Activated CD4-positive, alpha-beta T cell treated with anti-CD3 and anti-CD28 coated beads, Interleukin-2, amount 50 U/mL, for 24 hours (primary cell): ENCODE measurements at places on chromosomes 3 and 15.

- DNase-seq = no peak
Observed at GRCh38 chr3:54845551-54845950, 82.3 kb downstream of the LRTM1 start.

GRCh38 chr3:196995027-196995426 is 26.4 kb upstream of the PIGZ start:
- DNase-seq = no peak

- DNase-seq = no peak
Observed at GRCh38 chr3:78580681-78581080, 1187.1 kb downstream of the ROBO1 start.

DNA sequence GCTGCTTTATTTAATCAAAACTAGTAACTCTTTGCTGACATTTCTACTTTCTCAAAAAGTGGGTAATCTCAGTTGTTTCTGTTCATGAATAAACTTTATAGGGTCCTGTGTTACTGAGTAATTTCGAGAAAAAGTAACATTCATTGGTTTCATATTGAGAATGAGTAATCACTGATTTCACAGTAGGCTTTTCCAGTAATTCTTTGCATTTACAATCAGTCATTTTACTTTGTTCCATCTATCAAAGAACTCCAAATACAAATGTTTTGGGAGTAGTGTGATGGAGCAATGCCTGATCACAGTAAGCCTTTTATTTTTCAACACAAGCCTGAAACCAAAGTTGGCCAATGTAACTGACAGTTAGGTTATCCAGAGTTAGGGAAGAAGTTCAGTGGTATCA is 353.6 kb downstream of the ULK4 start:
- no peak for DNase-seq

- DNase-seq = no peak
Observed at GRCh38 chr3:41095702-41096101, 103.6 kb upstream of the CTNNB1 start.

DNA sequence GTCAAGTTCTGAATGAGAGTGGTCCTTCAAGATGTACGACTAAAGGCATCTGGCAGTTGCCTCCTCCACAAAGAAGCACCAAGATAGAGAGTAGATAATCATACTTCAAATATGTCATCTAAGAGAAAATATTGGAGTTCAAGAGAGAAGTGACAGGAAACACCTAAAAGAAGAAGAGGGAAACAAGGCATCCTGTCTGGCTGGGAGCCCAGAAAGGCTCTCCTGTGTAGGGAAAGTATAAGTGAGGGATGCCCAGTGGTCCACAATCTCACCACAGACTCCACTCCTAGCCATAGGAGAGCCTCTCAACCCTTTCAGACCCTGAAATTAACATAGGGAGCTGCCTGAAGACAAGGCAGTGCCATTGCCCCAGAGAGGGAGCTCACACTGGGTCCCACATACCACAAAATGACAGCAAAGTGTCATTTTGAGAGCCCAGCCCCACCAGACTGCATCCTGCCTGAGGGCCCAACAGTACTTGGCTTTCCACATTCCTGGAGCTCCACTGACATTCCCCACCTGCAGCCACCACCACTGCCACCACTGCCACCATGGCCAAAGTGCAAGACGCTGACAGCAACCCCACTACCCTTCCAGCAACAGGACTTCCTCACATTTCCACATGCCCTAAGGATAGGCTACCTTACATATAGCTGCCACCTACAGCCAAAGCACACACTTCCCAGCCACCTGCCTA is 210.6 kb downstream of the ATP8B4 start:
- DNase-seq = no peak

DNA sequence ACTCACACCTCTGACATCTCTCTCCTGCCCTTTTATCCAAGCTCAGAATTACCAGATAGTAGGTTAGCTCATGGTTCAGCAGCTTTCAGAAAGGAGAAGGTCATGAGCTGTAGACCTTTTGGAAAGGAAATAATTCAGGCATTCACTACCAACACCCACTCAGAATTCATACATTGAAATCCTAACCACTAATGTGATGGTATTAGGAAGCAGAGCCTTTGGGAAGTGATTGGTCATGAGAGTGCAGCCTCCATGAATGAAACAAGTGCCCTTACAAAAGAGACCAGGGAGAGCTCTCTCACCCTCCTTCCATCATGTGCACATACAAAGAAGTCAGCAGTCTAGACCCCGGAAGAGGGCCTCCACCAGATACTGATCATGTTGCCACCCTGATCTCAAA is 315.8 kb upstream of the CCDC54 start:
- DNase-seq = no peak

DNA sequence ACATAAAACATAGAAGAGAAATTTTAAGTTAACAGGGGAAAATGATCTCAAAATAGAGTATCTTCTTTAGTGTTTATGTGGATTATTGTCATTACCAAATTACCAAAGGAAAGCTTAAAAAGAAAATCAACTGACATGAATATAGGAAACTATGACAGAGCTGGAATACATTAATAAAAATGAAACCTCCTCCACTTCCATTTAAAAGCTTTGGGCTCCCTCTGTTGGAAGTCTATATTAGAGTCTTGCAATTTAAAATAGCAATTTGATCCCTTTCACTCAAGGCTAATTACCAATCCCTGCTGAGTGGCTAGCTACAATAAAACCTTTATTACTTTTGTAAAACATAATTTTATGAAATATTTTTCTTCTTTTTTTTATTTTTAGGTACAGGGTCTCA is 61.4 kb upstream of the IMPG2 start:
- no peak for DNase-seq

- DNase-seq = no peak
Observed at GRCh38 chr3:33578325-33579177, 138.3 kb upstream of the UBP1 start.

DNA sequence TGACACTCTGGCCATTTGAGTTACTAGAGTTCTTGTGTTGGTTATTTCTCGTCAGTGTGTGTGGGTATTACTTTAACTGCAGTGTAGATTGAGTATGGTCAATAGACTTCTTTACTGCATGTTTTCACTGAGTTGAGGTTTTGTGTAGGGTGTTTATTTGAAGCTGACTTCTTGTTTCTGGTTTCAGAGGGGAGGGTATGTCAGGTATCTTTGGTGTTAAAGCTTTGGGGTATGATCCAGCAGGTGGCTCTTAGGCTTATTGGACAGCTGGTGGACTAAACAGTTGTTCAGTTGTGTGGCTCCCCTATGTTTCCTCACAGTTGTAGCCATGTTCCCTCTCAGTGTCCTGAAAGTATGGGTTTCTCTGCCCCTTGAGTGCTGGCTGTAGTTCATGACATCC is 72.0 kb downstream of the AKAP13 start:
- DNase-seq = no peak

DNA sequence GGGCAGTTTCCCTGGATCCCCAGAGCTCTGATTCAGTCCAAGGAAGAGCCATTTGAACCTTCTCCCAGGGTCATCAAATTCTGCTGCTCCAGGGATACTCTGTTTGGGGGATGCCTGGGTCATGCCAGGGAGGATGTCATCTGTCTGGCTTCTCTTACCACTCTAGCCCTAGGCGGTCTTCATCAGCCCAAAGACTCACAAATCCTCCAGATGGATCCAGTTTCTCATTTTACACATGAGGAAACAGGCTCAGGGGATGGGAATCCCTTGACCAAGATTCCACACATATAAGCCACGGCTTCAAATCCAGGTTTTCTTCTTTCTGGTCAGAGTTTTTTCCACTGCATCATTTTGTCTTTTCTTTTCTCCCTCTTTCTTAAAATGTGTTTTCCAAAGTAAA is 36.7 kb downstream of the SLC28A1 start:
- DNase-seq = no peak

DNA sequence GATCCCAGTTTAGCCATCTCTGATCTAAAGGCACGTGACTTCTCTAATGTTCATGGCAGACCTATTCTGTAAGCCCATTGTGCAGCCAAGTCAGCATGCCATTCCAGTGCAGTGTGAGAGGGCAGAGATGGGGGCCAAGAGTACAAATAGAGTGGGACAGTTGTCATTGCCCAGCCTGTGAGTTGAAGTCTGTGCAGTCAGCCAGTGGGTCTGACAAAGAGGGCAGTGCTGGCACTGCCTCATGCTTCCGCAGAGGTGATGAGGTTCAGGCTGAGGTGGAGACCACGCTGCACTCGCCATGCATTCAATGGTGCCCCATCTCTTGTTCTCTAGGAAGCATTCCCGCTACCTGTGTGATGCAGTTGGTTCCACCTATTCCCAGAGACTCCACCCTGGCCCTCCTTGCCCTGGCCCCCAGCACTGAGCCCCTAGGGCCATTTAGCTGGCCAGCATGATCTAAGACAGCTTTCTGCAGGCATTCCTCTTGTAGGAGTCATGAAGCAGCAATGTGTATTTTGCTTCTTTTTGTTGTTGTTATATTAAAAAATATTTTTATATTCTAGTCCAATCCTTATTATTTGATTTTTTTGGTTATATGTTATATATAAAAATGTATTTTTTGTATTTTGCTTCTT is 3.7 kb downstream of the MRAS start:
- no peak for DNase-seq

DNA sequence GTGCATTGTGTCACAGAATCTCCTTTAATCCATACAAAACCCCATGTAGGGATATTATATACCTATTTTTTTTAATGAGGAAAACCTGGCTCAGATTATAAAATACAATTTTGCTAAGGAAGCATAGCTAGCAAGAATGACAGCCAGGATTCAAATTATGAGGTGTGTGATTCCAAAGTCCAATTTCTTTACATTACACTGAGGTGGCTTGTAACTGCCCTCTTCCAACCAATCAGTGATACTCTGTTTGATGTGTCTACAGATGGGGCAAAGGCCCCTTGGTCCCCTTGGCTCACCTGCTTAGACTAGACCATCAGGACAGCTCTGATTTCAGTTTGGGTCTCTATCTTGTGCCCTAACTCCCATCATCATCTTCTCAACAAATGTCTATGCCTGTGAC is 120.3 kb upstream of the ADAMTS9 start:
- DNase-seq = no peak

DNA sequence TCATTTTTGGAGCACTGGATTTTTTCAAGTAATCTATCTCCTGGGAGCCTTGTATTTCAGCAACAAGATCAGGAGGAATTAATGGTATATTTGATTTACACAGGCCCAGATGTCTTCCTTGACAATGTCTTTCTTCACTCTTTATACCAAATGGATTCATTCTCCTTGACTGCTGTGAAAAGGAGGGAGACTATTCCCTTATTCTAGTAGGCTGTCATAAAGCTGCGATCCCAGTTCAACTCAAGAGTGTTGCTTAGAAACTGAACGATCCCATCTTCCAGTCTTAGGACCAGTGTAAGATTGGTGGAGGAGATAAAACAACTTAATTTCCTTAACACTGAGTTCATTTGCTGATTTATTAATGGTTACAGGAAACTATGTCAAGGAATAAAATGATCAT is 119.4 kb upstream of the ROBO1 start:
- DNase-seq = no peak

GRCh38 chr15:90029024-90029423 is 27.9 kb downstream of the ZNF710 start:
- no peak for DNase-seq

GRCh38 chr3:87969620-87970019 is 89.2 kb downstream of the CGGBP1 start:
- no peak for DNase-seq

DNA sequence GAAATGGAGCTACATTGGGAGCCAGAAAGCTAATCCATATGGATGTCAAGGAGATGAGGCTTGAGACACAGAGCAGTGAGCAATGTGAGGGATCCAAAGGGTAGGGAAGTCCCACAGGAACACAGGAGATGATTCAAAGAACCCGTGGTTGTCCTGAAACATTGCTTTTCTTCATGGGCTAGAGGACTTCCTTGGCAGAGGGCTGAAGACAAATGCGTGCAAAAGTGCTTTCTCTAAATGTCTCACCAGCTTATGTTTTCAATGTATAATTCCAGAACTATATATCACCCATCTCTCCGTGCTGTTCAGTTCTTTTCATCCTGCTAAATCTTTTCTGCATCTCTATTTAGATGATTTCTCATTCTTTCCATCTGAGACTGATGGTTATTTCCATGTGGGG is 46.0 kb upstream of the GOLGA8A start:
- no peak for DNase-seq

DNA sequence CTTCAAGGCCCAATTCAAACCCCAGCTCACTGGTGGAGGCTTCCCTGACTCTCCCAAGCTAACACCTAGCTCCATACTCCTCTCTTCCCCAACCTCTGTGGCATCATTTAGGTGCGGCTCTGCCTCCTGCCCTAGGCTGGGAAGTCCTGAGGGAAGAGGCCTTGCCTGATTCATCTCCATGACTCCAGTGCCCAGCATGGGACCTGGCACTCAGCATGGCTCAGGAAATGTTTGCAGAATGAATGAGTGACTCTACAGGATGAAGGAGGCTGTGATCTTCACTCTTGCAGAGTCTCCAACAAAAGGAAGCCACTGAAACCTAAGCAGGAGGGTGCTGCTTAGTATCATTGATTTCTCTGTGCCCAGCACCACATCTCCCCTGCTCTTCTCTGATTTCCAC is 34.5 kb upstream of the INSYN1 start:
- no peak for DNase-seq

- DNase-seq = no peak
Observed at GRCh38 chr3:115498898-115499297, 124.4 kb upstream of the GAP43 start.

DNA sequence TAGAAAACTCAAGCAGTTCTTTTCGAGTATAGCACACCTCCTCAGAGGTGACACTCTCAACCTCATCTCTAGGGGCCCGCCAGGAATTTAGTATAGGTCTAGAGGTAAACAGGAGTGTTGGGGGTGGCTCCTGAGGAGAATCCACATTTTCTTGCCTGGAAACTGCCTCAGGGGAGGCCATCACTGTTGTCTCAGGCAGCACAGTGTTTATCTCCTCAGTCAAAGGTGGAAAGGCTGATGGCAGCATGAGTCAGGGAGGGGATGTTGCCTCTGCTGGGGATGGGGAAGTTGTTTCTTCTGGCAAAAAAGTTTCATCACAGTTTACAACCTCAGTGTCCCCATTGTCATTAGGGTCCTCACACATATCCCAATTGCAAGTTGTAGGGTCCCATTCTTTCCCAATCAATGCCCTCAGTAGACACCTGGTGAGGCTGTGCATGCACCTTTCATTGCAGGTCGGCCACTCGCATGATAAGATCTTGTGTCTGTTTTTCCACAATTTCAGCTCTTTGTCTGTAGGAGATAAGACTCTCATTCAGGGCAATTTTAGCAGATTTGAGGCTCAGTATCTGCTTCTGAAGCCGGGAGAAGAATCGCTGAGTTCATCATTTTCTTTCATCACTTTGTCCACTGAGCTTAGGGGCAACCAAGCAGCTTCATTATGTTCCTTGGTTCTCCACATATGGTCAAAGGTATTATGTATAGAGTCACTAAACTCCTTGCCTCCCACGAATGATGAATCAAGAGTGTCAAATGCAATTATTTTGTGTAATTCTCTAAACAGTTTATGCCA is 25.8 kb downstream of the NAALADL2 start:
- DNase-seq = no peak
